CD4-positive, alpha-beta T cell treated with Interleukin-1 beta for 1 hour (primary cell): ENCODE measurements at places on chromosomes 13 and 19.

DNA sequence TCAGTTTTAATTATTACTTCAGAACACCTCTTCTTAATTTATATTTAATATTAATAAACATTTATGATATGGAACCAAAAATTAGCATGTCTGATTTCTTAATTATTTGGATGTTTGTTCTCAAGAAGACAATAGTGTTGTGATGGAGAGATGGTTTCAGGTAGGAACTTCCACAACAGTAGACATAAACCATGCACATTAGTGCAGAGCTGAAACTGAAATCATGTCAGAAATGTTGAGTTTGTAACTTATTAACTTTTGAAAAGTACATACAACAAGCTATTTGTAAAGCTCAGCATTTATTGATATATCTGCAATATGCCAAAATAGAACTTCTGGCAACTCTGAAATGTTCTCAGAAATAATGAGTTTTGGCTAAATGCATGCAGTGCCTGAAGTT lies 11.8 kb upstream of the EDNRB start:
- no peak for DNase-seq

DNA sequence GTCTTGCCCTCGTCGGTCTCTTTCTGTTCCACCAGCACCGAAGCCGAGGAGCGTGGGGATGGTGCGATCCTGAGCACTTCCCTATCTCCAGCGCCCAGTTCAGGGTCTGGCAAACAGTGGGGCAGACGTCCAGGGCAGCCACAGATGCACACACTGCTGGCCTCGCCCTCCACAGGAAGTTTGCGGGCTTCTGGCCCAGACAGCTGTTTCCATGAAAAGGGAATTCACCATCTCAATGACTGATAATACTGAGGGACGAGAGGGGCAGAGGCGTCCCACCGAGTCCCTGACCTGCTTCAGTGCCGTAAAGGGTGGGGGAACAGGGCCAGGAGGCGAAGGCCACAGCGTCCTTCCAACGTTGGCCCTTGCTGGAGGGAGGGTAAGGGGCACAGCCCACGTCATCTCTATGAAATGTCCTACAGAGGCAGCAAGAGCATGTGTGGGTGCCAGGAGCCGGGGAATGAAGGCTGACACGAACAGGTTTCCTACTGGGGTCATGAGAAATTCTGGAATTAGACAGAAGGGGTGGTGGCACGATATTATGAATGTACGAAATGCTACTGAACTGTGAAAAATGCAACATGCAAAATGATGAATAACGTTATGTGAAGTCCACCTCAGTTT lies 19.5 kb downstream of the SHC2 start:
- DNase-seq: no peak

DNA sequence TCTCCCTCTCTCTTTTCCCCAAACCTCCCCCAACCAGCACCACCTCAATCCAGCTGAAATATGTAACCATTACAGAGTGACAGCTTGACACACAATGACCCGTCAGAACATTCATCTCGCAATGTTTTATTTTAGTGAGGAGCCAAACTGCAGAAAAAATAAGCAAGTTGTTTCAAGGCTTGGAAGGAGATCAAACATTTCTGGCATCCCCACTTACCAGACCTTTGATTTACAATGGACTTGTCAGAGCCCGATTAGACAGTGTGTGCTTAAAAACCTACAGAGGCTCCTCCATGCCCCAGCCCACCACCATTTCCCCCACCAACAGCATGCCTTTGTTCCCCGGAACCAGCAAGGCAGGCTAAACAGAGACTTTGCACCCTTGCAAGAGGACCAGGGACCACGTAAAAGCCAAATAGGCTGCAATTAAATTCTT lies 382.8 kb upstream of the ZNF507 start:
- DNase-seq: no peak

DNA sequence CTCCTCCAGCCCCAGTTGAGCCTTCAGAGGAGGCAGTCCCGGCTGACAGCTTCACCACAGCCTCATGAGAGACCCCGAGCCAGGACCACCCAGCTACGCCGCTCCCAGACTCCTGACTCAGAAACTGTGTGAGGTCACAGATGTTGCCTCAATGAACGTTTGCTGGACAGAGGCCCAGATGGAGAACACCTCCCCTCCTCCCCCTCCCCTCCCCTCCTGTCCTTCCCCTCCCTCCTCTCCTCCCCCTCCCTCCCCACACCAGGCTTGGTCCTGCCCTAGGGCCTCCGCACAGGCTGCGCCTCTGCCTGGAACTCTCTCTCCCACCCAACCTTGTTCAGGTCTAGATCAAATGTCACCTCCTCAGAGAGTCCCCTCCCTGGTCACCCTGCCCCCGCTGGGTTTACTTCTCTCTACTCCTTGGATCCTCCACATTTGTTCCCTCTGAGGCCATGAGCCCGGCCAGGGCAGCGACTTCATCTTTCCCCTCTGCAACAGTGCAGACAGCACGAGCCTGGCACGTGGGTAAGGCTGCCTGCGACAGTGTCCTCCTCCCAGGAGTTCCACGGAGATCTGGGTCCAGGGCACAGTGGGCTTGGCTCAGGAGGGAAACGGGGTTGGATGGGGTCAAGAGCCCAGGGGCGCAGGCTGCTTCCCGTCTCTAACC lies 17.4 kb downstream of the PIP5K1C start:
- no peak for DNase-seq

DNA sequence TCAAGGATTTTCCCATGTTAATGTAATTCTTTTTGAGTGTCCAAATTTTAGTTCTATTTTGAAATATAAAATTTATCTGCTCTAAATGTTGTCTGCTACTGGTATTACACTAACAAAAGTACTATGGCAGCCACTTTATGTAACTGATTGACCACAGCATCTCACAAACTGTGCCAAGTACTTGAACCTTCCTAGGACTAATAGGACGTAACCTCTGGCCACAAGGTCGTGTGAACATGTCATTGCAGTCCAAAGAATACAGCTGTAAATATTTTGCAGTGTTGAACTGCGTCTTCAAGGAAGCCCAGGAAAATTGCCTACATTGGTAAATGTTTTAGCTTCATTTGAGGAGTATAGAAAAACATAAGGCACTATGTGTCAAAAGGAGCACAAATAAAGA lies 1.9 kb downstream of the KCTD4 start:
- no peak for DNase-seq

GRCh38 chr19:6564393-6564792 lies 26.6 kb downstream of the CD70 start:
- DNase-seq: peak; percentile 23

DNA sequence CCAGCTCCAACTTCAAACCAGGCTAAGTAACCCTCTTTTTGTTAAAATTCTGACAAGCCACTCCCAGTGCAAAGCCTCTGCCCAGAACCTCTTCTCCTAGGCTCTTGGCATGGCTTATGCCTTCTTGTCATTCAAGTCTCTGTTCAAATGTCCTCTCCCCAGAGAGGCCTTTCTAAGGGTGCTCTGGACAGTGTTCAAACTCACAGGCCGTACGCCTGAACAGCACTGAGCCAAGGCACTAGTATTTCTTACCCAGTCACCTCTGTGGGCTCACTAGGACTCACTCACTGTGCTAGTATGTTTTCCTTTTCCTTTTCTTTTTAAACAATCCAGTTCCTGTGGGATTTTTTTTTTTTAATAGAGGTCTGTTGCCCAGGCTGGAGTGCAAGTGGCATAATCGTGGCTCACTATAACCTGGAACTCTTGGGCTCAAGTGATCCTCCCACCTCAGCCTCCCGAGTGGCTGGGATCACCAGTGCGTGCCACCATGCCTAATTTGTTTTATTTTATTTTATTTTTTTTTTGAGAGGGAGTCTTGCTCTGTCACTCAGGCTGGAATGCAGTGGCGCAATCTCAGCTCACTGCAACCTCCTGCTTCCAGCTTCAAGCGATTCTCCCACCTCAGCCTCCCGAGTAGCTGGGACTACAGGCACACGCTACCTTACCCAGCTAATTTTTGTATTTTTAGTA lies 2.3 kb upstream of the ASF1B start:
- DNase-seq: no peak

- DNase-seq: no peak
Observed at GRCh38 chr19:7199613-7200533, 94.3 kb downstream of the INSR start.

GRCh38 chr13:113900646-113901045 lies 36.8 kb upstream of the GAS6 start:
- no peak for DNase-seq

DNA sequence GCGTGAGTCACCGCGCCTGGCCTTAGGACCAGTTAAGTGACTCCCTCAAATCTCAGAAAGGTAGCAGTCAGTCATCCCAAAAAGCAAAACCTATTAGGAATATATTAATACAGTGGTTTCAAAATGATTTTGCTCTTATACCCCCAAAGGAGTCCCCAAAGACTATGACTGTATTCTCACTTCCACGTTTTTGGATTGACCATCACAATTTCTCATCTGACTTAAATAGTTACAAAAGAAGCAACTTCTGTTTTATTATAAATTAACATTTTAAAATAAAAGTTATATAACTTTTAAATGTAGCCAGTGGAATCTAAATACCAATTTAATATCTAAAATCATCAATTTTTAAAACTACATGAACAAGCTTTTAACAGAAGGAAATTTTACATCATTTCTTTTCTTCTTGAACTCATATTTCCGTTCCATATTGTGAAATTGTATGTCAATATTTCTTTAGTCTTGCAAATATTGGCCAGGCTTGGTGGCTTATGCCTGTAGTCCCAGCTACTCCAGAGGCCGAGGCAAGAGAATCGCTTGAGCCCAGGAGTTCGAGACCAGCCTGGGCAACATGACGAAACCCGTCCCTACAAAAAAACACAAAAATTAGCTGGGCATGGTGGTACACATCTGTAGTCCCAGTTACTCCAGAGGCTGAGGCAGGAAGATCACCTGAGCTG lies 1.5 kb upstream of the SPART start:
- DNase-seq: no peak
